KBM-7 (cell line): ENCODE measurements at places on chromosomes 13 and 19.

GRCh38 chr19:5137571-5138124, 168.7 kb downstream of the KDM4B start:
- DNase-seq, result no peak

DNA sequence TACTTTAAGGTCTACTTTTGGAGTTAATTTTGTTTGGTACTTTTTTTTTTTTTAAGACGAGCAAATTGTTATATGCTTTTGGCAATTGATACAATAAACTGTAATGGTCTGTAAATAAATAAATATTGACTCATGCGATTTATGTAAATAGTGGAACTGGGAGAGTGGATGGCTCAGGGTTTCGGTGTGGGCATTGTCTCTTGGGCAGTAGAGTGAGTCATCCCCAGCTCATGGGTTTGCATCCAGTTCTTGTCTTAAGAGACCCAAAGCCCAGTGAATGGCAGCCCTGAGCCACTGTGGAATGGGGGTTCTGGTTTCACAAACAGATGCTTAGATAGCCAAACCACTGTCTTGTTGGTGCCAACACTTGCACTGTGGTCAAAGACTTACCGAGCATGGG, 33.0 kb downstream of the FGF9 start:
- DNase-seq, result no peak

GRCh38 chr19:48999481-49000325, 6.0 kb downstream of the RUVBL2 start:
- DNase-seq, result peak; percentile 70

GRCh38 chr13:48222358-48223301, 10.4 kb upstream of the ITM2B start:
- DNase-seq, result no peak

- DNase-seq, result no peak
Observed at GRCh38 chr13:48890391-48890790, 85.3 kb upstream of the FNDC3A start.

GRCh38 chr19:28526038-28526437, 686.9 kb downstream of the UQCRFS1 start:
- DNase-seq, result no peak

- no peak for DNase-seq
Observed at GRCh38 chr13:106637519-106637918, 69.6 kb upstream of the ARGLU1 start.

- DNase-seq, result no peak
Observed at GRCh38 chr13:112067116-112067741, at the start of gene SOX1. SOX1 (plus strand) TSS chr13:112067149; CDS start chr13:112067659, 510 bp downstream.
